Inflammatory macrophage treated with lipopolysaccharide for 4 hours (primary cell): ENCODE measurements at places on chromosomes 12 and 14.

GRCh38 chr12:114245555-114245954 lies 160.4 kb downstream of the TBX5 start:
- DNase-seq, result no peak

DNA sequence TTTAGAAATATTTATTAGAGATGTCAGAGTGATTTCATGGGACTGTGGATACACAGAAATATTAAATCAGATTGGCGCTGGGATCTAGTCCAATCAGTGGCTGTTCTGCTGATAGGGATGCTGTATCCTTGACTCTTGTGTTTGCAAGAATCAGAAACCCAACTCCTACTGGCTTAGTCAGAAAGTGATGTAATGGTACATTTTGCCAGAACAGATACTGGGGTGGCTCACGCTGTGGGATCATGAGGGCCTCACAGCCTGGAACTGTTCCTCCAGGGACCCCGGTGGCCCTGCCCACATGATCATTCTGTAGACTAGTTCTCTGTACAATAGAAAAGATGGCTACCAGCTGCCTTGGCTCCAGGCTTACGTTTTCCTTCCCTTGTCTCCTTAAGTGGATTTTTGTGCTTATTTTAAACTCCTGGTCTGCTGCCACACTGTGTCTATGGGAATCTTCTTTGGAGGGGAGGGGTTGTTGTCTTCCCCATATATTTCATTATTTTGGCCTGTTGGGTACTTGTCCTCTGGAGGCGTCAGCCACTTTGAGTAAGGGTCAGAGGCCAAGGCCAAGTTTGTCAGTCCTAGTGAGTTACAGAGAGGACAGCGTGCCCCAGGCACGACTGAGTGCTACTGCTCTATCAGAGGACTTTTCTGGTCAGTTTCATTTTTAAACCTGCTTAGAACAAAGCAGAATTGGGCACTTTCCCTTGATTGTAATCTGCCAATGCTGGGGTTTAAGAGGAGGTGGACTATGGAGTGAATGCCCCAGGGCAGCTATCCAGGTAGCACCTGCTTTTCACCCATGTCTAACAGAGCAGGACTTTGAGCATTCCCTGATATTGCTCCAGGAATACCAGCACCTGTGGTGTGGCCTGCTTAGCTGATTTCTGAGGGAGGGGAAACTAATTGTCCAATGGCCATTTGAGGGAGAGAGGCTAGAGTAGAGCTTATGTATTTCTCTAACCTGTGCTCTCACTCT lies 164.3 kb downstream of the SLC5A8 start:
- no peak for DNase-seq

DNA sequence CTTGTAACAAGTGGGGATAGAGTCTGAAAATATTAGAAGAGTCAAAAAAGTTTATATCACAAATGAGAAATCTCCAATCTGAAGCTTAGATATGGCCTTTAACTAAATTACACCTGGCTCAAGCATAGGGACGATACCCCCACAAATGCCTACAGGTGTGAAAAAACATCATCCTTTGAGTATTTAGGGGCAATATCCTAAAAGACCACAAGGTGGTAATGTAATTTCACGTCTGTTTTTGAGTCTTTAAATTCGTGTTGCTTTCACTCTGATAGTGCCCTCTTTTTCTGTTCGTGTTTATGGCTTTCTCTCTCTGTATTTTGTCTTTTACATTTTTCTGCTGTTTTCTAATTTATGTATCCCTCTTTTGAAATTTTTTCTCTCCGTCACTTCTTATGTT lies 84.3 kb downstream of the ETNK1 start:
- DNase-seq, result peak; percentile 22

DNA sequence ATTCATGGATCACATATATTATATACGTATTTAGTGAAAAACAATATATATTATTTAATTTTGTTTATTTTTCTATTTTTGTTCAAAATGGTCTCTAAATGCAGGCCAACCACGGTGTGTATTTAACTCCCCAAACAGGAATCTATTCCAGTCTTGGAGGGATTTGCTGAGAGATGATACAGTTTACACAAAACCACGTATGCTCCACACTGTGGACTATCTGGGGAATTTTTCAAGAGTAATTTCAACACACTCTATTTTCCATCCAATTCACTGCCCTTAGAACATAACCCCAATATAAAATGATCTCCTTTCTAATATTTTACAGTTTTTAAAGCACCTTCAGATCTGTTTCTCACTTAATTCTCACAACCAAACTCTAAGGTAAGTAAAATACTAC lies 15.3 kb downstream of the EML1 start:
- DNase-seq, result no peak

- no peak for DNase-seq
Measured at GRCh38 chr14:105055334-105055733, 9.9 kb downstream of the GPR132 start.

DNA sequence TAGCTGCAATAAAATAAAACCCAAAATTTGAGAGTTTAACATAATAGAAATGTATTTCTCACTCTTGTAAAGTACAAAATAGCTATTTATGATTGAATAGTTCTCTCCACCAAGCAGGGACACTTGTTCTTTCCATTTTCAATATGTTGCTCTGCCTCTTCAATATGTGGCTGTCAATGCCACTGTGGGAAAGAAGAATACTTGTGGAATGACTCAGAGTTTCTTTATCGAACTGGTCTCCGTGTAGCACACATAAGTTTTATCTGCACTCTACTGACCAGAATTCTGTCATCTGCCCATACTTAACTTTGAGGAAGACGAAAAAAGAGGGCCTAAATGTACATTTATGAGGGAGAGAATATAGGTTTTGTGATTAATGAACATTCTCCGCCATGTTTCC lies 256.9 kb downstream of the ATXN7L3B start:
- no peak for DNase-seq

DNA sequence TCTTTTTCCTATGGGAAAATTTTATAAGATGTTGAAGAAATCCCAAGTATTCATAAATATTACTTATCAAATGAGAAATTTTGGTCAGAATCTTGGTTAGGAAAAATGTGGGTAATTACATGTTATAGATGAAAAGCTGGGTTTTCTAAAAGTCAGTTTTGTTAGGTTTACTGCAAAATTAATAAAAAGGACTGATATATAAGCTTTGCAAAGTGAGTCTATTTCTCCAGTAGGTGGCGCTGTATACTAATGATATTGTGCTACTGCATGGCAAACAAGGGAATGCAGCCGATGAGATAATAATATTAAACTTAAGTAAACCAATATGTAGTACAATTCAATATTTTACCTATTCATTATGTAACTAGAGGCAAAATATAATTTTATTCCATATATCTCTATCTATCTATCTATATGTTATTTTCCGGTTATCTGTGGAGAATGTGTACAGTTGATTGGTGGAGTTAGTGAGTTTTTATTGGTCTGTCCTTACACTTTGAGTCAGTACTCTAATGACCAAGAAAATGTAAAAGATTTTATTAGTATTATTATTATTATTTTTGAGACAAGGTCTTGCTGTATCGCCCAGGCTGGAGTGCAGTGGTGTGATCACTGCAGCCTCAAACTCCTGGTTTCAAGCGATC lies 32.9 kb downstream of the MIPOL1 start:
- peak; percentile 66 for DNase-seq
